Stimulated activated CD4-positive, alpha-beta T cell treated with anti-CD3 and anti-CD28 coated beads, Interleukin-1b, Interleukin-23, amount 100 ng/mL, for 48 hours (primary cell): ENCODE measurements at places on chromosomes 11 and 22.

- DNase-seq = no peak
Measured at GRCh38 chr11:10257478-10257877, 36.5 kb downstream of the SBF2 start.

DNA sequence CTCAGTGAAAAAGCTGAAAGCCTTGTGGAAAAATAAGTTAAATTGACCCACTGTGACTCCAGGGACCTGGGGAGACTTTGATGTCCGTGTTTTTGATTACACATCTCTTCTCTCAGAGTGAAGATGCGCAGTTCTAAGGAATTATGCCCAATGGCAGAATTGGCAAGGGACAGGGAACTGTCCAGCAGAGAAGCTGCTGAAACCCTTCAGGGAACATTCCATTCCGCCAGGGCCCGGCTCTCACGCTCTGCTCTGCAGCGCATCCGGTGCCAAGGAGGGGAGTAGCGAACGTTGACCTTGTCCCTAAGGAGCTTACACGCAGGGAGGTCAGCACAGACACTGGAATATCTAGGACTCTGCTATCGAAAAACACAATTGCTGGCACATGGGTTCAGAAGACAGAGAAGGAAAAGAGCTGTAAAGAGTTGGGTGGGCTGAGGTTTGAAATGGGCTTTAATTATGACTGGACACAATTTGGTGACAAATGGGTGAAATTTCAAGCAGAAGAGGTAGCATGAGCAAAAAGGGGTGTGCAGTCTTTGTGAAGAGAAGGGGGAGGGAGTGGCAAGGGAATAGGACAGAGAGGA is 64.5 kb upstream of the B3GAT1 start:
- DNase-seq = no peak

DNA sequence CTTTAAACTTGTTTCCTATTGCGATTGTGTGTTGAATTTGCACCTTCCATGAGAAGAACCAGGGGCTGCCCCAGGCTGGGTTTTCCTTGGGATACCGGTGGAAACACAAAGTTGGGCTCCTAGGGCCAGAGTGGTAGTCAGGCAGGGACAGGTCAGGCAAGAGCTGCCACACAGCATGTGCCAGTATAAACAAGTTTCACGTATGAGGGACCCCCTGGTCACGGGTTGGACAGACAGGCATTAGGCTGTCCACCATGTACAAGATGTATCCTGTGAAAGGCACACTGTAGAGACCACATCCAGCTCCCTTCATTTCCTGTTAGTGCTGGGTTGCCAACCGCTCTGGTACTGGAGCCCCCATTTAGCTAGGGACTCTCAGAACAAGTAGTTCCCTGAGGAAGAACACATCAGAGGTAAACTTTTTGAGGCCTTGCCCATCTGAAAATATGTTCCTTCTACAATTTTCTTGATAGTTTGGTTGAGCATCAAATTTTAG is 8.8 kb downstream of the UPB1 start:
- no peak for DNase-seq

DNA sequence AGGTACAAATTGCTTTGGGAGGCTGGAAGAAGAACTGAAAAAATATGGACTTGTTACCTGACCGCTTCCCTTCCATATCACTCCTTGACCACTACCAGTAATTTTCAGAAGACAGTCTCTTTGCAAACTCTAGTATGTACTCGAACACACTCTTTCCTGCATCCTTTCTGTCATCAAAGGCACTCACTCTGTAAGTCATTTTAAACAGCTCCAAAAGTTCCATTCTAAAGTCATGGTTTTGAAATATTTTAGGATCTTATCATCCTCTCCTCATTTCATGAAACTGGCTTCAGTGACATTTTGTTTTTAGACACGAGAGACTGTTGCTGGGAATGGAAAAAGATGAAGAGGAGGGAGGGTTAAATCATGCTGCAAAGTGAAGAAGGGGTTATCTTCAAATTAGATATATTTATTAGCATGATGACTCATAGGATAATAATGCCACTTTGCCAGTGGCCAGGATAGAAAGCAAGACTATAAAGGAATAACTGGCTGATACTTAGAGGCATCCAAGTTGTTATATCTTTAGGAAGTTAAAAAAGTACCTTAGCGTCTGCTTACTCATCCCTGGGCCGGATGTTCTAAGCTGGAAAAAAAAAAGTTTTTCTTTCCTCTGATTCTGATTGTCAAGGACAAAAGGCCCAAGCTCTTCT is 549.3 kb downstream of the METTL15 start:
- no peak for DNase-seq

DNA sequence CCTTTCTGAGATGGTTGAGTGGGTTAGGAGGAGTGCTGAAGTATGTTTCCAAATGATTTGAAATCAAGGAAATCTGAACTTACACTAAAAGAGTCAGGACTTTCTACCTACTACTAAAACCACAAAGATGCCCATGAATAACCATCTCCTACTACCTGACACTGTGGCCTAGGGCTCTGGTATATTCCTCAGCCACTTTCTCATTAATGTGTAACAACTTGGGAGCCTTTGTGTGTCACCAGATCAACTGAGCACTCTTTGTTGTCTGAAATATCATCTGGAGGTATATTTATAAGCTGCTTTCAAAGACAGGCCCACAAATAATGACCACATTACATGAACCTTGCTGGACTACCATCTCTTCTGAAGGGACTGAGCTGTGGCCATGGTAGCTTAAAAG is 43.9 kb downstream of the RELT start:
- DNase-seq = no peak

DNA sequence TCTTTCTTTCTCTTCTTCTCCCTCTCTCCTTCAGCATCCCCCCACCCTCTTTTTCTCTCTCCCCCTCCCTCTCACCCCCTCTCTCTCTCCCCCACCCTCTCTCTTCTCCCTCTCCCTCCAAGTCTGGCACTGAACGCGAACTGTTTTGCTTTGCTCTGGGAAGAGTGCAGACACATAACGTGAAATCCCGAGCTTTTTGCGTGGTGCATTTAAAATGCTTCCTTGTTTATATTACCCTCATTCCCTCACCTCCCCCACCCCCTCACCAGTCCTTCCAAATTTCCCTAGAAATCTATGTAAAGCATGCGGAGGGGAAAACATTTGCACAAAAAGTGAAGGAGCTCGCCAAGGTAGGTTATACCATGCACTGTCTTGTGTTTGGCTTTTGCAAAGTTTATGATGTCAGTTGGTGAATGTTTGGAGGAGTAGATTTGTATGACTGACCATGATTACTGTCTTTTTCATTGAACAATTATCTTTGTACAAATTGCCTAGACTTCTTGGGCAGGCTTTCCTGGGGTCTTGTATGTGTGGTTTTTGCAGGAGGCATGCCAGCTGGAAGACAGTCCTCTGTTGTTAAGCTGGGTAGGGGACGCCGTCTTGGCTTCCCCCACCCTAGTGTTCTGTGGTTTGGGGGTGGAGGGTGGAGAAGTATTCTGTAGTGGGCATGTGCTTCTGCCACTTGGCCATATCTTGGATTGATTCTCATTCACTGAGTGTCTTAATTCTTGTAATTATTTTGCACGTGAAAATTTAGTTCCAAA is 123.7 kb upstream of the HSD17B12 start:
- no peak for DNase-seq

DNA sequence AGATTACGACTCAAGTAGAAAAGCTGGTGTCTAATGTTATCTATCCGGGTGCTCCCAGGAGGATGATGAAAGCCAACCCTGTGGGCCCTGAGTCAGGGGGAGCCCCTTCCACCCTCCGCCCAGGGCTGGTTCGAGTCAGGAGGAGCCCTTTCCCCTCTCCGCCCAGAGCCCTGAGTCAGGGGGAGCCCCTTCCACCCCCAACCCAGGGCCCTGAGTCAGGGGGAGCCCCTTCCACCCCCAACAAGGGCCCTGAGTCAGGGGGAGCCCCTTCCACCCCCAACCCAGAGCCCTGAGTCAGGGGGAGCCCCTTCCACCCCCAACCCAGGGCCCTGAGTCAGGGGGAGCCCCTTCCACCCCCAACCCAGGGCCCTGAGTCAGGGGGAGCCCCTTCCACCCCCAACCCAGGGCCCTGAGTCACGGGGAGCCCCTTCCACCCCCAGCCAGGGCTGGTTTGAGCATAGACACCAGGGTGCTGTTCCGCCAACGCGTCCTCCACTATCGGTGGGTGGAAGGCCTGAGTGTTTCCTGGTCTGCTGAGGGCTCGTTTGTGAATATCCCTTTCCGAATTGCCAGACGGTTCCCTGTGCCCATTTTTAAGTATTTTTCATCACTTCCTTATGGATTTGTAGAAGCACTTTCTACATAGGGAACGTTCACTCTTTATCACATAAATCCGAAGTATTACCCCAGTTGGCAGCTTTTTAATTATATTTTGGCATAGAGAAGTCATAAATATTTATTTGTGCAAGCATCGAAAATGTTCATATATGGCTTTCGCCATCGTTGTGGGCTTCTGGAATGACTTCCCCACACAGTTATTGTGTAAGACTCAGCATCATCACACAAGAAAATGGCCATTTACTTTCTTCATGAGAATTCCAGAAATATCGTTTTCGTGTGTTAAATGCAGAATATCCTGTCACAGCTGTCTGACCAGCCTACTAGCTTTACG is 380.6 kb downstream of the BRD1 start:
- DNase-seq = peak; percentile 55

DNA sequence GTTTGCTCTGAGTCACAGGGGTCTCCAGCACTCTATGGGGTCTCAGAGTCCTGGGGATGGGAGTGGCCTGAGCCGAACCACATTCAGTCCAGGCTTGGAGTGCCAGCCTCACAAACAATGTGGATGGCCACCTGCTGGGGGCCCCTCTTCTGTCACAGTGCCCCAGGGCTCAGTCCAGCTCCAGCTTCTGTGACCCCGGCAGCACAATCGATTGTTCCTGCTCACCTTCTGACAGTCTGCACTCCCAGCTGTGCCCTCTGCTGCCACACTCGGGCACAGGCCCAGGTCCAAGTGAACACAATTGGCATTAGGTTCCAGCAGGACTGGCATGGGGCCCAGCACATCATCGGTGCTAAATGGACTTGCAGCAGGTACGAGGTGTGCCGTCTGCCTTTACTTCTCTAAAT is 84.8 kb downstream of the TP53I11 start:
- DNase-seq = no peak
